Fibroblast of villous mesenchyme (primary cell): ENCODE measurements at places on chromosomes 4 and X.

DNA sequence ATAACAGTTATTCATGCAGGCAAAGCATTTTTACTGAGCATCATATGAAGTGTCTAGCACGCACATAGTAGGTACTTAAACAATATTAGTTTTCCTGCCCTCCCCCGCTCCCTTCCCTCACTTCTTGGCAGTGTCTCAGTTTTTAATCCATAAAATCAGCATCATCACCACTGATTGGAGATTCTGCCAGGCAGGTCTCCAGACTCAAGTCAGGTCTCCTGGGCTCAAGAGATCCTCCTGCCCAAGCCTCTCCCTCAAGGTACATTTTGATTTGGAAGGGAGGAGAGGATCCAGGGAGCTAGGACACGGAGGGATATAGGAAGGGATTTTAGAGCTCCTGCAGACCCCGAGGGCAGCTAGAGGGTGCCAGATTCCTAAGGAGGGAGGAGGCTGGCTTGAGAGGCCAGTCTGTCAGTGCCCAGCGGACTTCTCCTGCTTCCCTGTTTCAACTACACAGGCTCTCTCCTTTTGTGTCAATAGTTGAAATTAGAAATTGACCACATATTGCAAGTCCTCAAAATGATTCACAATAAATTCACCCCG, 4.4 kb upstream of the FAT1 start:
- DNase-seq: no peak

- DNase-seq: no peak
These were observed 3.4 kb upstream of the CYBB start for GRCh38 chrX:37776283-37776986.

- no peak for DNase-seq
These were observed 224.2 kb downstream of the PTTG2 start for GRCh38 chr4:38184404-38184803.

GRCh38 chr4:78939667-78940008, 400 bp upstream of the PAQR3 start:
- DNase-seq: no peak

- DNase-seq: no peak
These were observed 1065.7 kb upstream of the PABPC4L start for GRCh38 chr4:135267148-135267865.

DNA sequence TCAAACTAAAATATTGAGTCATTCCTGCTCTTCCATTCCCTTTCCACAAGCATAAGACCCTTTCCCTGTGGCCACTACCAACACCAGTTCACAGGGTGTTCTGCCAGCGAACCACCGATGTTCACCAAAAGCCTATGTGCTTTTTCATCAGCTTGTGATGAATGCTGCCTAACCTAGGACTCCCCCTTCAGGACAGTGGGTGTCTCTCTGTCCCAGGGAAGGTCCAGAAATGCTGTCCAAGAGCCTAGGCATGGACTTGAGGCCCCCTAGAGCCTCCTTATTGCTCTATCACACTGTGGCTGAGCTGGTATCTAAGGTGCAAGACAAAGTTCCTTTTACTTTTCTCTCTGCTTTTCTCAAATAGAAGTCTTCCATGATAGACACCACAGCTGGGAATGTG, 1015.6 kb downstream of the PCDH19 start:
- DNase-seq: no peak

DNA sequence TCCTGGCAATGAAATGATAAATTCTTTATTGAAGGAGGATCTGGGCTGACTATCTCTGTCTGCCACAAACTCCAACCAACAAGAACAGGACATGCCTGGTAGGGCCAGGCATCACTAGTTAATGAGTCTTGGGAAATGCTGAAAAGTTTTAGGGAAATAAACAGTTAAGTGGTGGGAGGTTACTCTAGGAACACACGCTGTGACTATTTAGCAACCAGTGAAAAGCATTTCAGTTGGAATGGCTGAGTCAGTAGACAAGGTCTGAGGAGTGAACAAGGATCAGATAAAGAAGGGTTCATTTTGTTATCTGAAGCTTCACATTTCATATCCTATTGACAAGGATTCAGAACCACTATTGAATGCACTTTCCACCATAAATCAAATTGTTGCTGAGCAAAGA, 394.9 kb upstream of the BOD1L1 start:
- peak; percentile 16 for DNase-seq

DNA sequence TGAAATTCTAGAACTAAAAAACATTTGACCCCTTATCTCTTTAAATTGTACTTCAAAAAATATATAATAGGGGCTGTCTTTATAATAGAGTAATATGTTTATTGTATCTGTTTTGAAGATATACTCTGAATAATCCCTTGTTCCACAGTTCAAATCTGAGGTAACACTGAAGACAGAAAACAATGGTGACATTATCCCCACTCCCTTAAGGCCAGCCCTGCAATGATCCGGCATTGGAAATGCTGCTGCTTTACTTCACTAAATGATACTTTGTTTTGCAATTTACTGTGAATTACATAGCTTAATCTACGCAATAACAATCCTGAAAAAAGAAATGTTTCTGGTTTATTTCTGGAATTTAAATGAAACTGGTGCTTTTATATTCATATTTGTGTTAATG, 34.4 kb upstream of the ZFP42 start:
- no peak for DNase-seq

DNA sequence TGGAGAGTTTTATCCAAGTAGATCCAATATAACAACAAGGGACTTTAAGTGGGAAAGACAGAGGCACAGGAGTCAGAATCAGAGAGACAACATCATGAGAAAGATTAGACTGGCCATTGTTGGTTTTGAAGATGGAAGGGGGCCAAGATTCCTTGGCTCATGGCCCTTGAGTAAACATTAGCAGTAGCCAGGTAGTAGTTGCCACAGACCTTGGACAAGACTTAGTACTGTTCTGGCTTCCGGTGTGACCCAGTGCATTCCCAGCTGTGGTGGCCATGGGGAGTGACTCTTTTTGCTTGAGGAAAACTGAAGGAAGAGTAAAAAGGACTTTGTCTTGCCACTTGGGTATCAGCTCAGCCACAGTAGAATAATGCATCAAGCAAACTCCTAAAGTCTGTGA, 462.2 kb upstream of the CPXCR1 start:
- no peak for DNase-seq

DNA sequence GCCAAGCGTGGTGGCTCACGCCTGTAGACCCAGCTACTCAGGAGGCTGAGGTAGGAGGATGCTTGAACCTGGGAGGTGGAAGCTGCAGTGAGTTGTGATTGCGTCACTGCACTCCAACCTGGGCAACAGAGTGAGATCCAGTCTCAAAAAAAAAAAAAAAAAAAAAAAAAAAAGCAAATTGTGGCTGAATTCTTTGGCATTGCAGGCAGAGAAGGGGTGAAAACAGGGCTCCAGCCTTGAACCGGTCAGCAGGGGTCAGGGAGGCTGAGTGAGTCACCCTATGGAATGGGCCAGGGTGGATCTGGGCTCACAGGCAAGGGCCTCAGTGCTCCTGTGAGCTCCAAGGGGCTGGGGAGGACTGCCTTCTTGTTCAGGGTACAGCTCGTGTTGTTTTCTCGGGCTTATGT, 13.2 kb upstream of the FAM3A start:
- DNase-seq: peak; percentile 69

DNA sequence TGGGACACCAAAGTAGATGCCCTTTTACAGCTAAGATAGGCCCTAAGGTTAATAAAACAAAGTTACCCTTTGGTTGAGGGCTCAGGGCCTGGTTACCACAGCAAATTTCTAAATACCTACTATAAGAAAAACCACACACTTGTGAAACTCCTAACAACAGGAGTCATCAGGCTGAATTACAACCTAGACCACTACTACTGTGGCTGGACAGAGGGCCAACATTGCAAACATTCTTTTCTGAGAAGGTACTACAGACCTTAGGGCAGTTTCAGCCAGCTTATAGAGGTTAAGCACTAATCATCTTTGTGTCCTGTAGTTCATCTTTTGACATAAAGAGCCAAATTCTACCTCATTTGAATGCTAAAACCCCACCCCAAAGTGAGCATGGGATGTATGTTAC, 504.0 kb downstream of the RAPGEF2 start:
- no peak for DNase-seq

GRCh38 chrX:41604177-41604576, 84.6 kb upstream of the GPR34 start:
- DNase-seq: no peak

GRCh38 chr4:166535865-166536264, 662.8 kb downstream of the TLL1 start:
- DNase-seq: no peak

DNA sequence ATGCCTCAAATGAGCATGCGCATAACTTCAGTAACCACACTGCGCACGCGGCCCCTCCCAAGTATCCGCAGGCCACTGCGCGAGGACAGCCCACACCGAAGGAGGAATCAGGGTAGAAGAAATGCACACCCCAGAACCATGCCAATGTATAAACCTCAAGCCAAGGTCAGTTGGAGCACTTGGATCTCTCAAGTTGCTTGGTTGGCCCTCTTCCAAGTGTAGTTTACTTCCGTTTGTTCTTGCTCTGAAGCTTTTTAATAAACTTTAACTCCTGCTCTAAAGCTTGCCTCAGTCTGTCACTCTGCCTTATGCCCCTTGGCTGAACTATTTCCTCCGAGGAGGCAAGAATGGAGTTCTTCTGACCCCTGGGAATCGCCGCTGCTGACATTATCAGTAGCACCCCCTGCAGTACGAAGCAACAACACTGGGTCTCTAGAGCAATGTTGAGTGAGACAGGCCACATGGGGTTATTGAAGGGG, 22.0 kb upstream of the SPINK2 start:
- DNase-seq: peak; percentile 8

DNA sequence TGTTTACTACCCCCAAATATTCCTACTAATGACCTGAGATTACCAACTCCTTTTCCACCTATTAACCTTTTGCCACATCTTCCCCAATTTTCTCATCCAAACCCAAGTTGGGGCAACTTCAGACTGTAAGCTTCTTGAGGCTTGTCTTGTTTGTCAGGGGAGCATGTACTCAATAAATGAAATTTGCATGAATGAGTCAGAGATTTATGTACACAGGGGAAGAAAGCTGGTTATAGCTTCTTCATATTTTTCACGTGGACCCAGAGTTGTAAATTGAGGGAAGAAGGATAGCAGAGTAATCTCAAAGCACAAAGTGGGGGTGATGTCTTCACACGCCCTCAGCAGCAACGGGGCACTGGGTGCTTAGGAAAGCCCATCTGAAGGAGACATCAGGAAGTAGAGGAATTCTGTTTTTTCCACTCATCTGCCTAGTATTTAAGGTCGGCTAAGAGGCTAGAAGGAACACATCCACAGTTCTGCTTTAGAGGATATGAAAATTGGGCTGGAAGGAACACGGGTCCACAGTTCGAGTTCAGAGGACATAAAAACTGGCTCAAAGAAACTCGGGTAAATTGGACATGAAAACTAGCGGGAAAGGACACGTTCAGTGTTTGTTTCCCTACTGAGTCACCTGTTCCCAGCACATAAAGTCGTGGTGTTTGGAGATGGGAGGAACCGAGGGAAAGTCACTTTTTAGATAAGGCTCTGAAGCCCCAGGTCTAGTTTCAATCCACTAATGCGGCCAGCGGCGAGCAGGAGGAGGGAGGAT, 696 bp upstream of the CA5B start:
- no peak for DNase-seq

DNA sequence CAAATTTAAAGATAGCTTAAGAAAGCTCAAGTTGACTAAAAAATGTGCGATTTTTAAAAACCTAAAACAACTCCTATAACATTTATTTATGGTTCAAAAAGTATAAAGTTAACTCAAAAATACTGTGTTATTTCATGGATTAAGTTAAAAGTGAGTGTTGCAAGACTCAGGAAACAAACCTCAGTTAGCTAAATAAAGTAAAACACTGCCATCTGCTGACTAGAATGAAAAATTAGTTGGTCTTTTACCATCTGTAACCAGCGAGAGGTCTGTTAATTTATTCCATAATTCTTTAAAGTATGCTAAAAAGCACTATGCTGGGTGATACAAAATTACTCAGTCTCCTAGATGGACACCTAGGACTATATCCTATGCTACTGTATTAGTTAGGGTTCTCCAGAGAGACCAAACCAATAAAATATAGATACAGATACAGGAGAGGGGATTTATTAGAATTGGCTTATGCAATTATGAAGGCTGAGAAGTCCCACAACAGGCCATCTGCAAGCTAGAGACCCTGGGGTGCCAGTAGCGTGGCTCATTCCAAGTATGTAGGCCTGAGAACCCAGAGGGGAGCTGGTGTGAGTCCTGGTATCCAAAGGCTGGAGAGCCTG, 4.9 kb upstream of the WDFY3 start:
- DNase-seq: peak; percentile 75

- no peak for DNase-seq
These were observed 1.8 kb downstream of the TBC1D1 start for GRCh38 chr4:37892641-37893040.

GRCh38 chr4:104064646-104065577, 345.1 kb upstream of the TACR3 start:
- DNase-seq: peak; percentile 18

GRCh38 chrX:73944563-73944908, 359.4 kb upstream of the ZCCHC13 start:
- no peak for DNase-seq

DNA sequence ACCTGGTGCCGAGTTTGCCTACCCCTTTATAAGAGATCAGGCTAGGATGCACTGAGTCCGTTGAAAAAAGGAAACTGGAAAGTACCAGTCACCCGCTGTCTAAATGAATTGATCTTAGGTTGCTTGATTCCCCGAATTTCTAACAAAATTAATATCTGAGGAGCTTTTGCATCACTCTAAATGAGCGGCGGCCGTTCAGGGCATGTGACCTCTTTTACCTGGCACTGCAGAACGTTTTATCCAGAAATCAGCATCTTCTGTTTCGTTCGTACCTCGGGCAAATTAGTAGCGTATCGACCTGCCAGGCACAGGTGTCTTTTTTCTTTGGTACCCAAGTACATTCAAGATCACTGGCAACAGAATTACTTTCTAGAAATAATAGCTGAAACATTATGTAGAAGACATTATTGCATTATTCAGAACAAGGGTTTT, 876 bp downstream of the KLHL2 start:
- peak; percentile 11 for DNase-seq

DNA sequence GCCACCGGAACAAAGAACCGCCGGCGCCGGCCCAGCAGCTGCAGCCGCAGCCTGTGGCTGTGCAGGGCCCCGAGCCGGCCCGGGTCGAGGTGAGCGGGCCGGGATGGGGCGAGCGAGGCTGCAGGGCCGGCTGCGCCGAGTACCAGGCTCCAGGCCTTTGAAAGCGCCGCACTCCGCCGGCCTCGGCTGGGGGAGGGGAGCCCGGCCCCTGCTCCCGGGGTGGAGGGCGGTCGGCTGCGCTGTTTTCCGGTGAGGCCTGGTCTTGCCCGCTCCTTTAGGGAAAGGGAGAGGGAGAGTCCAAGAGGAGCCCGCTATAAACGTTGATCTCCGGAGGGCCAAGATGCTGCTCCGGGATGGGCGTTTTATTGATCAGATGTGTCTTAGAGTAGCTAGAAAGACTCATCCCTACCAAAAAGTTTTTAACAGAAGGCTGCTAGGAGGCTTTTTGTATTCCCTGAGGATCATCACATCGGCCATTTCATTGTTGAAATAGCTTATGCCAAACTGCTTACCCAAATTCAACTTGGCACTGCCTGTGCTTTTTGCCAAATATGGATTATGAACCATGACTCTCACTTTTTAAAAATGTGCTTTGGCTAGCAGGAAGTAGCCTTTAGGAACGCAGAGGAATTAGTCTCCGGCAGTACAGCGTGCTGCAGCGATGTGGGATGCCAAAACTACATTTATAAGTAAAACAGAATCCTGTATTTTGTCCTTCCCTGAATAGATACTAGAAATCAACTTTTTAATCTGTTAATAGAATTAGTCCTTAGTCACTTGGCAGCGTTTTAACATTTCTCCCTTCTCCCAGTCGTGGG, 760 bp downstream of the TMEM165 start:
- peak; percentile 56 for DNase-seq
